HEK293T (cell line): ENCODE measurements at places on chromosomes 5 and 9.

DNA sequence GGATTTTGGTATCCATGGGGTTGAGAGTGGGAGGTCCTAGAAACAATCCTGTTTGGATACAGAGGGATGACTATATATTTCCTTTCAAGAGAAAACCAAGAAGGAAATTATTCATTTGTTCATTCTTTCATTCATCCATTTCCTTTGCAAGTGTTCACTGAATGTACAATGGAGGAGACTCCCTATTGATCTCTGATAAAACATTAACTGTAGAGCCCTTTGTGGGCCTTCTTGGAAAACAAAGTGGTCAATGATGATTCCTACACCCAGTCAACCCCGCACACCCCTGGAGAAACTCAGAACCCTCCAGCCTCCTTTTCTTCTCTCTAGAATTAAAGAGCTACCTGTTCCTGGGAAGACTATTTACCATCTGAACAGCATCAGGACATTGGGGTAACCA lies 247.3 kb downstream of the AUH start:
- DNase-seq, result no peak

DNA sequence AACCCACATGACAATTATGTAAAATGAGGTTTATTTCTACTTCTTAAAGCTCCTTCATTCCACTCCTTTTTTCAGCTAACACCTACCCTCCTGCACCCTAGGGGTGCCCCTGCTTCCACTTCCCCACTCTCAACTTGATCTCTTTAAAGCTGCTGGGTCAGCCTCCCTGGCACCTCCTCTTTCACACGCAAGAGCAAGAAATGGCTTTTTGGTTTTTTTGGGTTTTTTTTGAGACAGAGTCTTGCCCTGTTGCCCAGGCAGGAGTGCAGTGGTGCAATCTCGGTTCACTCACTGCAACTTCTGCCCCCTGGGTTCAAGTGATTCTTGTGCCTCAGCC lies 64.4 kb downstream of the SUSD1 start:
- DNase-seq, result no peak

- no peak for DNase-seq
Observed at GRCh38 chr5:122056913-122057312, 21.1 kb downstream of the LOX start.

GRCh38 chr5:176647843-176648473 lies 674 bp downstream of the TSPAN17 start:
- DNase-seq, result peak; percentile 61

- no peak for DNase-seq
Observed at GRCh38 chr9:134983074-134983473, 65.4 kb upstream of the FCN1 start.
